ENCODE measurements at places on chromosomes 13 and 19.

DNA sequence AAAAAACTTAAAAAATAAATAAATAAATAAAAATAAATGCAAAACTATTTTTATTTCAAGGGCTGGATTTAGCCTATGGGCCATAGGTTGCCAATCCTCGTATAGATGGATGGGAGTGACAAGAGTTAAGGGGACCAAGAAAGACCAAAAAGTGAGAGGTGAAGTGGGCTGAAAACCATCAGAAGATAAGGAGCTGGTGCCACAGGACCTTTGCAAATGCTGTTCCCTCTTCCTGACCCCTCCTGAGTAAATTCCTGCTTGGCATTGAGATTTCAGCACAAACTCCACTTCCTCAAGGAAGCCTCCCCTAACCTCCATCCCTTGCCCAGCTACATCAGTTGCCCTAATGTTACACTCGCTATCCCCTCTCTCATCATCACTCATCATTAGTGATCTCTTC lies 11.0 kb downstream of the OR1I1 start:
- DNase-seq: no peak

GRCh38 chr13:99495466-99496183 lies 5.6 kb upstream of the TM9SF2 start:
- no peak for DNase-seq

GRCh38 chr19:19160461-19161035 lies 9.5 kb downstream of the MEF2B start:
- DNase-seq: no peak

DNA sequence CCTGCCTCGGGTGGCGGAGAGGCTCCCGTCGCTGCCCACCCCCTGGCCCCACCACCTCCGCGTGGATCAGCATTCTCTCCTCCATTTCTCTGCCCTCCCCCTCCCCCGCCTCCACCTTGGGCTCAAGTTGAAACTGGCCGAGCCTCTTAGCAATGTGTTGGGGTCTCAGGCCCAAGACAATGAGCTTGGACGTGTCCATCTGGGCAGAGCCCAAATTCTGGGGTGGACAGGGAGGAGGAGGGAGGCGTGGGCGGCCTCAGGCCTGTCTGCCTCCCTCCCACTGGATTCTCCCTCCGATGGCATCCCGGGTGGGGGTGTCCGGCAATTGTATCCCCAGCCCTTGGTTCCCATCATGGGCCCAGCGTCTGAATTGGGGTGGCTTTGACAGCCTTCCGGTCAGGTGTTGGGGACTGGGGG lies 1.2 kb downstream of the CELF5 start:
- DNase-seq: no peak

DNA sequence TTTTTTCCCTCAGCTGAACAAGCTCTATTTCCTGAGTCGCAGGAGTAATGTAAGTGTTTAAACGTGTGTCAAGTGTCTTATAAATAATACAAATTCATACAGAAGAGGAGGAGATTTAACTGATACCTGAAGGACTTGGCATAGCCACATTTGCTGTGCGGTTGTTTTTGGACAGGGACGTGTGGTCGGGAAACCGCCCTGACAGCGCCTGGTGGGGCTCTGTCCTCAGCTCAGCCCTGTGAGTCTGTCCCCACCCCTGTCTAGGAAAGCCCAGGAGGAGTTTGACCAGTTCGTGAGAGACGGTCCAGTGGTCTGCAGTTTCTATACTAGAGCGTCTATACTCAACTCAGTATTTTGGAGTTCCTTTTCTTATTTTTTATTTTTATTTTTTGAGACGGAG lies 16.7 kb downstream of the ZIC2 start:
- no peak for DNase-seq

- no peak for DNase-seq
Measured at GRCh38 chr19:47623921-47624391, 15.0 kb downstream of the BICRA start.

- DNase-seq: peak; percentile 69
Measured at GRCh38 chr19:23762884-23763711, 4.4 kb upstream of the ZNF681 start.

- DNase-seq: no peak
Measured at GRCh38 chr13:24746618-24747247, 17.2 kb upstream of the RNF17 start.

DNA sequence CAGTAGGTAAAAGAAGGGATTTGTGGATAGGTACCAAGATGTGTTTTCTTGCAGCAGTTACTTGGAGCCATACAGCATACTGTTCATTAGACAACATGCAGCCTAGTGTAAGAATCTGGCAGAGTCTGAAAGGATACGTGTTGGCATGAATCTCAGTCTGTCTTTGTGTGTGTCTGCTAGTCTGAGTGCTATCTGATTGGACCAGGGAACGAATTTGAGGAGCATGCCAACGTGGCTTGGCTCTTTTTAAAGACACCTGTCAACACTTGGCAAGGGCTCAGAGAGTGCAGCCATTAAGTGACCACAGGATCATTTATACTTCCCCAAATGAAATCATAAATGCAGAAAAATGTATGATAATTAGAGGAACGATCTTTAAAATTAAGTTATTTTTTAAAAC lies 27.6 kb upstream of the ATXN8OS start:
- no peak for DNase-seq

DNA sequence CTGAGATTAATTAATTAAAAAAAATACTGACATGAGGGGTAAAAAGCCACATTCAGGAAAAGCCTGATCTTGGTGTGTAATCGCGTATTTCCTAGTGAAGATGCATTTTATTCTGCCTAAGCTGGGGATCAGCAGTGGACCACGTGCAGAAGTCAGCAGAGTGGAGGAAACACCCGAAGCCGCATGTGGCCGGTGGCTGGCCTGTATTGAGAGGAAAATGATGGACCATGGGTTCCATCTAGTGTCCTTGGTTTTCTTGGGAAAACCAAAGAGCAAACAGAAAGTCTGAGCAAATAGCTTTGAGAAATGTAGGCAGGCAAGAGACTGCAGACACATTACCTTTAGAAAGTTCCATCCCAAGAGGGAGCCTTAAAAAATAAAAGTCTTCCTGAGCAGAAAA lies 23.7 kb upstream of the SHISA2 start:
- DNase-seq: no peak

- DNase-seq: no peak
Measured at GRCh38 chr19:12034198-12034597, 1.3 kb downstream of the ZNF433 start.

GRCh38 chr13:106139942-106140341 lies 395.5 kb downstream of the EFNB2 start:
- DNase-seq: no peak

DNA sequence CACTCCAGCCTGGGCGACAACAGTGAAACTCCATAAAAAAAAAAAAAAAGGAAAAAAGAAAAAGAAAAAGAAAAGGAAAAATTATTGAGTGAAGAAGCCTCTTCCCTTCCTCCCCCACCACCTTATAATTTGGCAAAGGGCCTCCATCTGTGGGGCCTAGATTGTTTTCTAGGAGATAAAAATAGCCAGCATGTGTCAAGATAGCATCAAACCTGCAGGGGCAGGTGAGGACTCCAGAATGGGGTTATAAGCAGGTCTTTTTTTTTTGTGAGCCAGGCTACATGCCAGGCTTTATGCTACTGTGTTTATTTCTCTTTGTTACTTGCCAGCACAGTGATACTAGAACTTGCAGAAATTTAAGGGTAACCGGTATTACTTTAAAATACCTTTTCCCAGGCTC lies 11.7 kb upstream of the TRIM13 start:
- DNase-seq: no peak

DNA sequence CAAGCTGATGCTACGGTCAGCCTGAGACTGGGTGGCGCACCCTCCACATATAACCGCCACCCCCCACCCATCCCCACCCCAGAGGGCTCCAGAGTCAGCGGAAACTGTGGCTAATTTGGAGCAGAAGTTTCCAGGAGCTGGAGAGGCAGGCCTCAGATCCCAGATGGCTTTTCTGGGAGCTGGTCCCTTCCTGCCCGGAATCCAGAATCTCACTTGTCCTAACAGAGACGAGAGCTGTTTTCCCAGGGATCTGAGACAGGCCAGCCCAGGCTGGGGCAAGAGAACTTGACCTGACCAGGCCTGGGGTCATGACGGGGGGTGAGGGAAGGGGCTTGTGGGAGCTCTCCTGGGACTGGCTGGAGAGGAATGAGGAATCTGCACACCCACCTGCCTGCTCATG lies 6.5 kb downstream of the EPHX3 start:
- no peak for DNase-seq

- no peak for DNase-seq
Measured at GRCh38 chr13:30972888-30973377, 40.5 kb downstream of the TEX26 start.

- no peak for DNase-seq
Measured at GRCh38 chr19:40691421-40692211, 1.2 kb upstream of the NUMBL start.

DNA sequence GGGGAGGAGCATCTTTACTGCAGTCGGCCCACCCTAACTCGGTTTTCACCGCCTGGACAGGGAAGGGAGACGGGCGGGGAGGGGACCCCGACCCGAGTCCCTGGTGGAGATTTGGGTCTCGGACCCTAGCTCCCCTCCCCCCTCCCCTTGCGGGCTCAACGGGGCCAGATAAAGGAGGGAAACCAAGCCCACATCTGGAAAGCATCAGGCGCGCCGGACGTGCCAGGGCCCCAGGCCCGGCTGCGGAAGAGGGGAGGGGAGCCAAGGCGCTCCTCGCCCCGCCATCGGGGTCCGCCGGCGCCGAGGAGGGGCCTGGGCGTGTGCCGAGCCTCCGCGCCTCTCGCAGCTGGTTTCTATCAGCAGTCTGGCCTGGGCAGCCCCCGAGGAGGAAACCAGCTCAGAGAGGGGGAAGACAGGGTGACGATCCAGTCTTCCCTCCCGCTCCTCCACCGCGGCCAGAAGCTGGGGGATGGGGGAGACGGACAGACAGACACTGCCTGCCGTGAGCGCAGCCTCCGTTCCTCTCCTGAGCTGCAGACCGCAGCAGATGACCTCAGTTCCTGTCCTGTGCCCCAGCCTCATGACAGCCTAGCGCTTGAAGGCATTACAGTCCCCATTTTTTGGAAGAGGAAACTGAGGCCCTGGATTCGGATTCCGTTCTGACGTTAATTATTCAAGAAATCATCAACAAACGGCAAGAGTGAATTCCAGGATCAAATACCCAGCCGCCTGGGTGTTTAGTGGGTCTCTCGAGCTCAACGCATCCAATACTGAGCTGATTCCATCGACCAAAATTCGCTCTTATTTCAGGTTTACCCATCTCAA lies 3.6 kb upstream of the GNG8 start:
- DNase-seq: no peak

DNA sequence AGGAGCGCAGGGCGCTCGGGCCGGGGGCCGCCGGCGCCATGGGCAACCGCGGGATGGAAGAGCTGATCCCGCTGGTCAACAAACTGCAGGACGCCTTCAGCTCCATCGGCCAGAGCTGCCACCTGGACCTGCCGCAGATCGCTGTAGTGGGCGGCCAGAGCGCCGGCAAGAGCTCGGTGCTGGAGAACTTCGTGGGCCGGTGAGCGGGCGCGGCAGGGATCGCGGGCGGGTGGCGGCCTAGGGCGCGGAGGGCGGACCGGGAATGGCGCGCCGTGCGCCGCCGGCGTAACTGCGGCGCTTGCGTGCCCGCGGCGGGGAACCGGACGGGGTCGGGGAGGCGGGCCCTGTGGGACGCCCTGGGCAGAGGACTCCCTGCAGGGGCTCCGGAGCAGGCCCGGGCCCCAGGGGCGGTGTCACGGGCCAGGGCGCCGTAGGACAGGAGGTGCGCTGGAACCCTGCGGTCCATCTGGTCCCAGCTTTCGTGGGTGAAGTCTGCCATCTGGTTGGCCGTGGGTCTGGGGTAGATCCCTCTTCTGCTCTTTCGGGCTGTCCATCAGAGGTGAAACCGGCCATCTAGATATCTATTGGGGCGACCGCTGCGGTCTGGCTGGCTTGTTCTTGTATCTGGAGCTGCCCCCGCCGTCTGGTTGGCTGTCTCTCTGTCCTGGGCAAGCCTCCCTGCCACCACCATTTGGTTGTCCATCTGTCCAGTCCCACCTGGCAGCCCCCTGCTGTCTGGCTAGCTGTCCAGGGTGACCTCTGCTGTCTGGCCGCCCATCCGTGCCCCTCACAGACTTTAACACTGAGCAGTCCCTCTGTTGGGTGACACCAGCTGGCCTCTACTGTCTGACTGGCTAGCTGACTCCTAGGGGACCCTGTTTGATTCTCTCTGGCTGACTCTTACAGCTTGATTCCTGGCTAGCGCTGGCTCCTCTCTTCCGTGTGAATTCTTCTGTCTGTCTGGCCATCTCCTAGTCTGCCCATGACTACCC lies 622 bp downstream of the DNM2 start:
- peak; percentile 44 for DNase-seq

DNA sequence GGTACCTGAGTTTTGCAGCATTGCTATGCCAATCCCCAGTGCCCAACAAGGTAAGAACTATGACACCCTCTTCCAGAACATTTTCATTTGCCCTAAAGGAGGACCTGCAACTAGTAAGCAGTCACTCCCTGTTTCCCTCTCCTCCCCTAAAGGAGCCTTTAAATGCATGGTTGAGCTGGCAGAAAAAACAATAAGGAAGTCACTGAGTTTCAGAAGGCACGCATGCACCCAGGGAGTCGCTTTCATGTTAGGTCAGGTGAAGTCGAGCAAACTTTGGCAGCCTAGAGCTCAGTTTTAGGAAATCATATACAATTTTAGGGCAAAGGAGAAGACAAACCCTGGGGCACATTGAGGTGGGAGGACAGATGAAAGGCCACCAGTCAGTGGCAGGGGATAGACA lies 11.8 kb downstream of the NLRP11 start:
- DNase-seq: no peak

DNA sequence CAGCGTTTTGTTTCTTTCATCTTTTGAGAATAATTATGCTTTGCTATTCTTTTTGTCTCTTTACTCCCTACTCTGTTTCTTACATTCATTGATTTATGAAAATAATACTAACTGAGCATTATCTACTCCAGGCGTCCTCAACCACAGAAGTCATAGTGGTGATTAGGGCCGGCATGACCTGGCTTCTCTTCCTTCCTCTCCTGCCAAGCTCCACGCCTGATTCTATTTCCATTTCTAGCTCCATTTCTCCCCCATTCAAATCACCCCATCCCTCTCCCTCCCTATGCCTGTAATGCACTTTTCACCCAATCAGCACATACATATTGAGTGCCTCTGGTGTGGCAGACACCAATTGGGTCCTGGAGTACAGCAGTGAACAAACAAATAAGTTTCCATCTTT lies 183.2 kb upstream of the GPR12 start:
- DNase-seq: no peak

DNA sequence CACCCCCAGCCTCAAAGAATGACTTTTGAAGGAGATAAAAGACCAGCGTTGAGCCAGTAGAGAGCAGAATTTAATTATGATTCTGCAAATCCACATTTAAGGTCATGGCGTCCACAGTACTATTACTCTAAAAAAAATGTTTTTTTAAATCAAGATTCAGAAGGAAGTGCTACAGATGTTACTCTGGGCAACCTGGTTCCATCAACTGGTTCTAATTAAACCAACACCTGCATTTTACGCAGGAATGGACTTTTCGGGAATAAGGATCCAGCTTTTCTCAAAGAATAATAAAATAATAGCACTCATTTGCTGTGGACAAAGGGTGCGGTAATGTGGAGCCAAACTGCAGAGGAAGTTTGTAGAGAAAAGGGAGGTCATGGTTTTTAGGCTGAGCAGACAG lies 62.9 kb upstream of the IPO5 start:
- no peak for DNase-seq

GRCh38 chr19:34243876-34244578 lies 10.3 kb upstream of the GARRE1 start:
- no peak for DNase-seq

- no peak for DNase-seq
Measured at GRCh38 chr13:85427416-85427815, 371.8 kb downstream of the SLITRK6 start.

- DNase-seq: no peak
Measured at GRCh38 chr13:77860507-77860981, 58.1 kb downstream of the EDNRB start.

GRCh38 chr19:17052439-17052838 lies 22.8 kb downstream of the HAUS8 start:
- no peak for DNase-seq

GRCh38 chr19:12112701-12113100 lies 27.4 kb downstream of the ZNF20 start:
- no peak for DNase-seq

Data from activated T-helper 2 cell treated with anti-CD3 and anti-CD28 coated beads, Interferon-gamma antibody, Interleukin-2, Interleukin-4, amounts not matched to agents 10 μg/mL and 5 μg/mL and 100 μg/mL, durations not matched to agents 14 hours and 24 hours and 36 hours (primary cell).